ENCODE measurements at places on chromosomes 2 and 18.

GRCh38 chr18:23703987-23704384 lies 14.7 kb downstream of the LAMA3 start:
- DNase-seq = no peak

GRCh38 chr2:62410015-62410453 lies 96.0 kb downstream of the TMEM17 start:
- DNase-seq = no peak

DNA sequence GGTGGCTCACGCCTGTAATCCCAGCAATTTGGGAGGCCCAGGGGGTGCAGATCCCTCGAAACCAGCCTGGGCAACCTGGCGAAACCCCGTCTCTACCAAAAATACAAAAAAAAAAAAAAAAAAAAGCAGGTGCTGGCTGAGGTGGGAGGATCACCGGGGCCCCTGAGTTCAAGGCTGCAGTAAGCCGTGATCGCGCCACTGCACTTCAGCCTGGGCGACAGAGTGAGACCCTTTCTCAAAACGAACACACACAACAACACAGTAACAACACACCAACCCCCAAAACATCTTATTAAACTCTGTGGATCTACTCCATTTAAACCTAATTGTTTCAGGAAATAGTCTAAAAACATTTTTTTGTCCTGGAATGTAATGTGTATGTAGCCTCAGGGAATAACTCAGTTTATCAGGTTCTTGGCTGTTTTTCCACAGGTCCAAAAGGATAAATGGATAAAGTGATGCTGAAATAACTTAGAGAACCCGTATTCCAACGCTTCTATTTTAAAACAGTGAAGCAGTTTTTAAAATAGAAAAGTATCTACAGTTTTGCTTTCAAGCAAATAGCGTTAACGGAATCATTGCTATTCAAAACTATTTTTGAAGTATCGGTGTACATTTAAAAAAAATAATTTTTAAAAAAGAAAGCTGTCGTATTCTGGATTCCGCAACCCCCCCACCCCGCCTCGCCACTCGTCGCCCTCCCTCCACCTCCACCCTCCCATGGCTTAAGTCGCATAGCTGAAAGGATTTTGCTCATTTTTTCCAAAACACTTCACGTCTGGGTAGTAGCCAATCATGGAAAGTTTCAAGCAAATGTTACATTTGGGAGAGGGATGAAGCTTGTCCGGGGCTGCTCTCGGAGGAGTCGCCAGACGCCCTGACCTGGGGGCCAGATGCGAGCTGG lies 895 bp upstream of the GLS start:
- peak; percentile 59 for DNase-seq

GRCh38 chr2:54632733-54633692 lies 90.4 kb upstream of the EML6 start:
- DNase-seq = no peak

DNA sequence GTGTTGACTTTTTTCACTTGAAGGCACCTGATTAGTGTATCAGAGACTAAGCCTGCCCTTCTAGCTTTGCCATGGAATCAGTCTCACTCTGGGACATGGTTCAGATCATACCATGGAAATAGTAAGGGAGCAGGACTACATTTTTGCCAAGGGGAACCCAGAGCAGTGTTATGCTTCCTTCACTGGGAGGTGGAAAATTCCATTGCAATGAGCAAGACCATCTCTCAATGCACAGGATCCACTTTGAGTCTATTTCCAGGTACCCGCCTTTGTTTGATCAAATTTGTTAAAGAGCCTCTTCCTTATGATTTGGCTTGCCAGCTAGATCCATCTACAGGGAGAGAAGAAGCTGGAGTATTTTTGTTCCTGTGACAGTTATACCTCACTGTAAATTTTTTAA lies 395.8 kb downstream of the MTX2 start:
- DNase-seq = no peak

- DNase-seq = peak; percentile 71
Measured at GRCh38 chr2:207166349-207167098, 776 bp upstream of the KLF7 start.

DNA sequence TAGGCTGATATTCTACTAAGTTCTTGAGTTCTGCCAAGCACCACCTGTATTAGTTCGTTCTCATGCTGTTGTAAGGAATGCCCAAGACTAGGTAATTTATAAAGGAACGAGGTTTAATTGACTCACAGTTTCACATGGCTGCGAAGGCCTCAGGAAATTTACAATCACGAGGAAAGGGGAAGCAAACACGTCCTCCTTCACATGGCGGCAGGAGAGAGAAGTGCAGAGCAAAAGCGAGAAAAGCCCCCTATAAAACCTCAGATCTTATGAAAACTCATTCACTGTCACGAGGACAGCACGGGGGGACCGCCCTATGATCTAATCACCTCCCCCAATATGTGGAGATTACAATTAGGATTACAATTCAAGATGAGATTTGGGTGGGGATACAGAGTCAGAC lies 47.7 kb upstream of the YWHAQ start:
- no peak for DNase-seq

- DNase-seq = no peak
Measured at GRCh38 chr2:42934580-42935186, 142.3 kb upstream of the HAAO start.

GRCh38 chr2:201218780-201219179 lies 35.8 kb downstream of the CASP10 start:
- no peak for DNase-seq

GRCh38 chr2:133039531-133039930 lies 369.5 kb upstream of the LYPD1 start:
- DNase-seq = no peak

- DNase-seq = no peak
Measured at GRCh38 chr2:118296663-118297062, 208.4 kb downstream of the INSIG2 start.

DNA sequence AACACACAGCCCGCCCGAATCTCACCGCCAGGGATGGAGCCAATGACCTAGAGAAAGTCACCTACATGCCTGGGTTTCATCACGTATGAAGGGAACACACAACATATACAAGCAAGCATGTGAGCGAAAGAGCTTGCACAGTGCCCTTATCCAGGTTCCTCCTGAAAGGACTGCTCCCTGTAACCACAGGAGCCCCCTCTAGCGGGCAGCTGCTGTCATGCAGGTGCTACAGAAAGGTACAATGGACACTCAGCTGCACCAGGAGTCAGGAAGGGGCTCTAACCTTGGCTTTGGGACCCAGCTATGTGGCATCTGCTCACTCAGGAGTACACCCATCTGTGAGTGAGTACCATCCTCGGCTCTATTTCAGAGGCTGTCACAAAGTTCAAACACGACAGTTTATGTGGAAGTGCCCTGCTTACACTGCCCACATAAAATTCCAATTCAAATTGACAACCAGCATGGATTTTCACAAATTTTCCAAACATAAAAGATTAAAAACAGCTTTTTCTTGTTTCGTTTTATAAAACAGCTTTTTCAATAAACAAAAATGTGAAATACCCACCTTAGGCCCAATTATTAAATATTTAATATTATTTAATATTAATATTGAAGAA lies 3.5 kb downstream of the NDUFA10 start:
- peak; percentile 68 for DNase-seq

GRCh38 chr2:11796190-11797171 lies 50.0 kb downstream of the LPIN1 start:
- no peak for DNase-seq

- DNase-seq = no peak
Measured at GRCh38 chr18:63908858-63909257, 1.1 kb downstream of the SERPINB10 start.
